Suppressor macrophage (primary cell): ENCODE measurements at places on chromosomes 5 and 9.

- peak; percentile 41 for DNase-seq
Observed at GRCh38 chr9:76691517-76692313, 72.5 kb upstream of the PCA3 start.

GRCh38 chr5:128331261-128331660 is 206.8 kb downstream of the FBN2 start:
- DNase-seq = no peak

GRCh38 chr9:133532937-133533668 is 1.4 kb upstream of the ADAMTSL2 start:
- peak; percentile 67 for DNase-seq

DNA sequence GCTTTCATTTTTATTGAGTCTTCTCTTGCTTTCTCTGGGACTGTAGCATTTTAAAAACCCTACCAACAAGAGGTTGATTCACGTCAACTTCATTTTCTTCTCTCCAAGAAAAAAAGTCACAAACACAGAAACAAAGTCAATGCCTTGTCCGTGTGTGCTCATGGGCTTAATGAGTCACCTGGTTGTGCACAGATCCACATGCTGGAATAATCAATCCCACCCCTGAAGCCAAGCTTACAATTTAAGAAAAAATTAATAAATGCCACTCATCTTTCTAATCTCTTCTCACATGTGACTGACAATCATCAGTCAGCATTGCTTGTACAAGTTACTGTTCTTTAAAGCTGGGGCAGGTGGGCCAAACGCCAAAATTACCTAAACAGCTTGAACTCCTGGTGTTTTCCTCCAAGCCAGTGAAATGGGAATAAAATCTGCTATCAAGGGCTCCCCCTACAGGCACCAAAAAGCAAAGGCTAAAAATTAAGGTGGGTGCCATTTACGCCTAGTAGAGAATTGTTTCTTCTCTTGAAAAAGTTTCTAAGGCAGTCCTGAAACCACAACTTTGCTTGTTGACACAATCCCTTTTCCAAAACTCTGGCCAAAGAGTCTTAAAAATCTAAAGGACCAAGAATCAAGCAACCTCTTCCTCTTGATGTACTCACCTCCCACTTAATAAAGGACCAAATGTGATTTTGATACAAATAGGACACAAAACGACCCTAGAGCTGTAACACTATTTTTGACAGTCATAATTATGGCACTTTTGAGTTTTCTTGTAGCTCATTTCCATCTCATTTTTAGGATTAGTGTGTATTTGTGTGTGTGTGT is 21.3 kb downstream of the TRMO start:
- DNase-seq = peak; percentile 41

DNA sequence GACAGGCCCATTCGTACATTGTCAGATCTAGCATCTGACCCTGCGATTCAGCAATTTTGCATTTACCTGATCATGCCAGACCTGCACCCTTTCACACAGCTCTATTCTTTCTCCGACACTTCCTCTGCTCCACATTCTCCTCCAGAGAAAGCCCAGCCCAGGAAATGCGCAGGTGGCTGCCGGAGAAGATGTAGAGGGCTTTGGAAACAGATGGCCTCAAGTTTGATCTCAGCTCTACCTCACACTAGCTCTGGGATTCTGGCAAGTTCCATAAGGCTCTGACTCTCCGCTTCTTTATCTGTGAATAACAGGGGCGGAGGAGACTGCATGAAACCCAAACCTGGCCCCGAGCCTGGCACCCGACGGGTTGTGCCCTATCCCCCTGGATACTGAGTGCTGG is 61.5 kb downstream of the GABBR2 start:
- no peak for DNase-seq

DNA sequence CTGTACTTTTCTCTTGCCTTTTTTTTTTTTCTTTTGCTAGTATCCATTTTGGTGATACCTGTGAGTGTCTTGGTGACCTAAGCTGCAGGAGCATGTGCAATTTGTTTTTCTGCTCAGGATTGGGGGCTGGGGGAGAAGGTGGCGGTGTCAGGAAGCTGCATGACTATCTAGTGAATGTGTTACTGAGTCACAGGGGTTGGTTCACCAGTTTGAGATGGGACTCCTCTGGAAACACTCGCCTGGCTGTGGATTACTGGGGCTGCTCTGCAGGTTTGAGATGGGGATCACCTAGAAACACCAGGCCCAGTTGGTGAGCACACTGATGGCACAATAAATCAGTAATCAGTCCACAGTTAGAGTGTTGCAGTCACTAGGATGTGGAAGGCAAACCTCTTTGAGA is 447.9 kb downstream of the SPATA31D1 start:
- DNase-seq = no peak

DNA sequence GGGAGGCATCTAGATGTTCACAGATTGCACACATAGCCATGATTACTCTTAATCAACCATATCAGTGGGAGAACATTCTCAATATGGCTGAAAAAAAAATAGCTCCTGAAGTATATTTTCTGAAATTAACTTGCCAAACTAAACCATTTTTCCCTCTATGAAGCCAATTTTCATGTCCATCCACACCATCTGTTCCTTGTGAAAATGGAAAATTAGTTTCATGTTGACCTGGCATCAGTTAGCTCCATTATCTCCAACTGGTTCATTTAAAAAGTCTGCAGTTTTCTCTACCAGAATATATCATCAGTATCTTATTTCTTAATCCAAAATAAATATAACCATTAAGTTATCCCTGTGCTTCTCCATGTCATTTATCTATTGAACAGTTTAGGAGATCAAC is 138.8 kb upstream of the CDH10 start:
- DNase-seq = no peak

- DNase-seq = no peak
Observed at GRCh38 chr5:14449052-14449661, 132.4 kb upstream of the OTULINL start.

DNA sequence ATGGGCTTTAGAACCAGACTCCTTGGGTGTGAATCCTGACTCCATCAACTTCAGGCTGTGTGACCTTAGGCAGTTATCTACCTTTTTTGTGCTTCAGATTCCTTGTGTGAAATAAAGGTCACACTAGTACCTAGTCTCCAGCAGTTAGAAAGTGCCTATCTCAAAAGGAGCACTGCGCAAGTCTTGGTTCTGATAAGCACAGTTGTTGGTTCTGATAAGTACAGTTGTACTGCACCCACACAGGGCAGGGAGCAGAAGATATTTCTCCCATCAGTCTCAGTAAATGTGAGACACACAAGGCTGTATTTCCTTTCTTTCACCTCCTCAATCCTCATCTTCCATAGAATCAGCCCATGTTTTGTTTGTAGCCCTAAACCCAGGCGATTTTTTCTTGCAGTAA is 116.6 kb upstream of the DPYSL3 start:
- DNase-seq = no peak

DNA sequence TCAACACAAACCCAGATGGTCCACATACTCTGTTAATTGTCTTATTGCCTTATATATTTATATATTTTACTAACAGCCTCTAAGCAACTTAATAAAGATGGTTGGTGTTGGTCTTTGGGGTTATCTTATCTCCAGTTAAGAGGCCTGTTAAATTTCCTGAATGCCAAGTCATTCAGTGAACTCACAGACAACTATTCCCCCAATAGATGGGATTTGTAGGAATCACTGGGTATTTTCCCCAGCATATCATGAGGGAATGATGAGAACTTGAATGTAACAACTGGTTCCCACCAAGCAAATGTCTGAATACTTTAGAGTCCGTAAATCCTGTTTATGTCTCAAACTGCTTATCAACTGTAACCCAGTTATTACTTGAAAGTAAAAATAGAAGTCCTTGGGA is 42.7 kb upstream of the RETREG1 start:
- DNase-seq = no peak

DNA sequence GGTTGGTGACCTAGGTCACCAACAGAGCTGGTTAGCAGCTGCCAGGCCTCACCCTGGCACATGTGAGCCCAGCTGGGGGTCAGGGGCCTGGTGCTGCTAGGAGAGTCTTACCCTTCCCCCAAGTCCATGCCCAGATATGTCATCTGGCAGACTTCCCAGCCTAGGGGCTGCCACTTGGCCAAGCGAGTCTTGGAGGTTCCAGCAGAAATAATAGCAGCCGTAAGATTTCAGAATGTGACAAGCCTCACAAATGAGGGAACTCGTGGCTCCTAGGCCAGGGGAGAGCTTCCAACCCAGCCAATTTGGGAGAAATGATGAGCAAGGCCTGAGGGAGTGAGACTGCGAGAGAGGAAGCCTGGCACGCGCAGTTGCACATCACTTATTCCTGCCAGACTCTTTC is 11.1 kb downstream of the URM1 start:
- DNase-seq = no peak

GRCh38 chr9:4235871-4236804 is 63.7 kb downstream of the GLIS3 start:
- DNase-seq = no peak

- no peak for DNase-seq
Observed at GRCh38 chr5:127186657-127187056, 103.9 kb upstream of the MEGF10 start.

DNA sequence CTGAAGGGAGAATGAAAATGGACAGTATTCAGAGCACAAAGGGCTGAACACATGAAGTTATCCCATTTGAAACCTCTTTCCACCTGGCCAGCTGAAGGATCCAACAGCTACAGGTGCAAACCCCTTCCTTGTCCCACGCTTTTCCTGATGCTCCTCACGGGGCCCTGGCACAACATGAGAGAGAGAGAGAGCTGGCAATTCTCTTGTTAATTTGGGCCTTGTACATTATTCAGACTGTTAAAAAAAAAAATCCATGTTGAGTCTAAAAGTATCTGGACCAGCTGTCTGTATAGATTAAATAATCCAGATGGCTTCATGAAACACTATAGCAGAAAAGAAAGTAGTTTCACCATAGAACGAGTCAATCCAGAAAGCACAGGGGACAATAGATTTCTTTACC is 74.1 kb downstream of the HMHB1 start:
- no peak for DNase-seq

- no peak for DNase-seq
Observed at GRCh38 chr5:114999176-114999575, 170.5 kb downstream of the TRIM36 start.

DNA sequence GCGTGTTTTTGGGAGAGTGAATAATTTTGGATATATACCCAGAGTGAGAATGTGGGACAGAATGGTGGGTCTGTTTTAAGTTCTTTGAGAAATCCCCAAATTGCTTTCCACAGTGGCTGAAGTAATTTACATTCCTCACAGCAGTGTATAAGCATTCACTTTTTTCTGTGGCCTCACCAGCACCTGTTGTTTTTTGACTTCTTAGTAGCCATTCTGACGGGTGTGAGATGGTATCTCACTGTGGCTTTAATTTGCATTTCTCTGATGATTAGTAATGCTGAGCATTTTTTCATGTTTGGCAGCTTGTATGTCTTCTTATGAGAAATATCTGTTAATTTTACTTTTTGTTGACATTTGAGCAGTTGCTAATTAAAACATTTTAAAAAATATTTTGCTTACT is 9.4 kb upstream of the SPATA31D1 start:
- DNase-seq = no peak

GRCh38 chr5:111494355-111494999 is 17.9 kb downstream of the STARD4 start:
- DNase-seq = no peak

DNA sequence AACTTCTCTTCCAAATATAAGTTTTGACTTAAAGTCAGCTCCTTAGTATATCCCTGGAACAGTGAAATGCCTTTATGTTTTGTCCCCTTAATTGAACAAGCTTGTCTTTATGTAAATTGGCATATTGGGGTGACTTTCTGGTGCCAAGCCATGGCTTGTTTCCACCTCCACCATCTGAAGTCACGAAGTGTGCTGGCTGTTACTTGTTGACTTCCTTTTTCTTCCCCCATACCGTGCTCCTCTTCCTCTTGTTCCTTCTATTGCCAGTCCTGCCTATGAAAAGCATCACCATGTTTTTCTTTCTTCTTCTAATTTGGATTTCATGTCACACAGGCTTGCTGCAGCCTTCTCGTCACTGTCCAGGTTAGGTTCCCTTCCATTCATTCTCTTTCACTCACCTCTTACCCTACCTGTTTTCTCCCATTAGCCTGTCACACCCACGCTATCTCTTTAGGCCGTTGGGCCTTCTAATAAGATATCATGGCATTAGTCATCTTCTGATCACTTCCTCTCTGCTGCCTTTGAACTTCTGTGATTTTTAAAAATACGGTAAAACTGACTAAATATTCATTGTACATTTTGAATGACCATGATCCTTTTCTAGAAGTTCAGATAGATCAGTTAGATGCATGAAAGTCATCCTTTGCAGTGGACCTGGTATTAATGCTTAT is 48.1 kb downstream of the IQGAP2 start:
- peak; percentile 63 for DNase-seq

DNA sequence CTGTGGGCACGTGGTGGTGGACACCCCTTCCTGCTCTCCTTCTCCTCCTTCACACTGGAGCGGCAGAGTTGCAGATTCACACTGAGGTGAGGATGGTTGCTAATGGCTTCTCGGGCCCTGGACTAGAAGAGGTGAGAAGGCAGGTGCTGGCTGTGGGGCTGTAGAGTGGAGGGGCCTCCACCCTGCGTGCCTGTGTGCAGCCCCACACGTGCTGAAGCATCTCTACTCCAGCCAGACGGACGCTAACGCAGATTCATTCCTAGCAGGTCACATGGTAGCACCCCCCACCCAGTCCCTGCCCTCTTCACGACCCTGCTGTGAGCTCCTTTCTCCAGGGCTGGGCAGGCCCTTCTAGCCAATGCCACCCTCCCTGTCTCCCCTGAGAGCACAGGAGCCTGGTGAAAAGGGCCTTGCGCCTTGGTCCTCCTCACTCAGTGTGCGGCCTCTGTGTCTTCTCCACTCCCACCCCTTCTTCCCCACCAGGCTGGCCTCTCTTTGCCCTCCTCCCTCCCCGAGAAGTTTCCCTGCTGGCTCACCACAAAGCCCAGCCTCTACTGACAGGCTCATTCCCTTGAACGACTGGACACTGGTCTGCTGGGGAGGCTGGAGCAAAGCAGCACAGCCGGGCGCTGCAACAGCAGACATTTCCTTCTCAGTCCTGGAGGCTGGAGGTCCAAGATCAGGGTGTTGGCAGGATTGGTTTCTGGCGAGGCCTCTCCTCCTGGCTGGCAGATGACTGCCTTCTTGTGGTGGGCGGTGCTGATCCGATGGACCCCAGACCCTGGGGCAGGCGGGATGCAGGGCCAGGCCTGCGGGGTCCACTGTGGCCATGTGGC is 14.2 kb downstream of the CACNA1B start:
- no peak for DNase-seq

DNA sequence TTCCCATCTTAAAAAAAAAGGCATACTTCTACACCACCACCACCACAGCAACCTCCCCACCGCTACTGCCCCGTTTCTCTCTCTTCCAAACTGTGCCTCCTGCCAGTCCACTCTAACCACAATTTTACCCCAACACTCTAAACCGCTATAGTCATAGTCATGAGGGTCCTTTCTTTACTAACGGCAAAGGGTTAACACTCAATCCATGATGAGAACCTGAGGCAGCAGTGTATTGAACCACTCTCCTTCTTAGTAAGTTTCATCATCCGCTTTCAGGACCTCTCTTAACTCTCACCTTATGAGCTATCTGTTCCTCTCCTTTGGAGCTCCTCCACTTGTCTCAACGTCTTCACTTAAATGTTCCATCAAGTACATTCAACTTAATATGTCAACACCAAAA is 34.0 kb downstream of the IDNK start:
- no peak for DNase-seq

- peak; percentile 33 for DNase-seq
Observed at GRCh38 chr9:125659954-125660353, 47.1 kb downstream of the MAPKAP1 start.
